NCI-H2081 treated with DMSO at 0.1 percent for 48 hours (cell line): ENCODE measurements at places on chromosomes 1 and 21.

- no peak for DNase-seq
Measured at GRCh38 chr1:202126426-202126825, 3.7 kb downstream of the GPR37L1 start.

DNA sequence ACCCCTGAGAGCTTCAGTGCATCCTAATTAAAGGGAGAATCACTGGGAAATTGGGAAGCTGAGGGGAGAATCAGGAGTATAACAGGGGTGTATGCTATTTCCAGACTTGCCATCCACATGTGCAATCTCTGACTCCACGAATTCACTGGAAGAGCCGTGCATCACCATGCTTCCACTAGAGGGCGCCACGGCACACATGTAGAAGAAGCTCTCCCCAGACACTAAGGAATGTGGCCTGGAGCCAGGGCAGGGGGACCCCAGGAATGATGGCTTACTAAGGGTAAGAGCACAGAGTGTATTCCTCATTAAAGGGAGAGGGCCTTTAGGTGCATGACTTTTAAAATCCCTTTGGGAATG lies 81.5 kb downstream of the ABCA4 start:
- DNase-seq, result no peak

GRCh38 chr1:35580949-35581388 lies 7.9 kb downstream of the TFAP2E start:
- no peak for DNase-seq

- DNase-seq, result no peak
Measured at GRCh38 chr1:234369784-234370183, 3.5 kb upstream of the COA6 start.

DNA sequence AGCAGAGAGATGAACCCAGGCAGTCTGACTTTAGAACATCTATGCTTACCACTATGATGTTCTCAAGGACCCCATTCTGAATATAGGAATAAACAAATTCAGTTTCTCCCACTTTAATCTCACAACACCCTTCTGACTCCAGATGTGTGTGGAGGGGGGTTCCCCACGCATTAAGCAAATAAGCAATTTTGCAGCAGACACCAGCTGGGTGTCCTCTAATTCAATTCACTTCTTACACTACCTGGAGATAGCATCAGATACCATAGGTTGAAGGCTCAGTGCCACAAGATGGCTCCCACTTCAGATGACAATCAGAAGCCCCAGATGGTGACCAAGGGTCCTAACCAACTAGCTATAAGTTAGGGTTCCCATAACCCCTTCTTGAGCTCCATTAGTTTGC lies 30.3 kb upstream of the CEP350 start:
- DNase-seq, result no peak

DNA sequence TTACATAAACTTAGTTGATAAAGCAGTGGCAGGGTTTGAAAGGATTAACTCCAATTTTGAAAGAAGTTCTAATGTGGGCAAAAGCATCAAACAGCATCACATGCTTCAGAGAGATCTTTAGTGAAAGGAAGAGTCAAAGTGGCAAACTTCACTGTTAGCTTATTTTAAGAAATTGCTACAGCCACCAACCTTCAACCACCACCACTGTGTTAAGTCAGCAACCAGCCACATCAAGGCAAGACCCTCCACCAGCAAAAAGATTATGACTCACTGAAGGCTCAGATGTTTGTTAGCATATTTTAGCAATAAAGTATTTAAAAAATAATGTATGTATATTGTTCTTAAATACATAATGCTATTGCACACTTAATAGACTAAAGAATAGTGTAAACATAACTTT lies 21.3 kb upstream of the MAGI3 start:
- no peak for DNase-seq

- DNase-seq, result no peak
Measured at GRCh38 chr1:15916417-15916816, 59.5 kb downstream of the ZBTB17 start.

GRCh38 chr1:40782371-40782956 lies 1.1 kb upstream of the KCNQ4 start:
- DNase-seq, result no peak

DNA sequence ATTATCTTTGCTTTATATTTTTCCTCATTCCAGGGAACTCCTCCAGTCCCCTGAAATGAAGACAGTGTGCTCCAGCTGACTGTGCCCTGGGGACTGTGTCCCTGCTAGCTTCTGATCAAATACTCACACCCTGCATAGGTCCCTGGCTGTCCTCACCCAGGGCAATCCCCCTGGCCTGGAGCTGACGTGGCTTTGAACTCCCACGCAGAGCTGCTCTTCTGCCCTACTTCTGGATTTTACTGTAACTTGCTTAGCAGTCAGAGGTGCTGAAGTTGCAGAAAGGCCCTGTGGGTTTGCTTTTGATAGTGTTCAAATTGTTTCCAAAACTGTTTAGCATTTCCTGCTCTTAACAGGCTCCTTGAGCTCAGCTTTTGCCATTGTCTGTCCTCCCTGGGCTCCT lies 186.5 kb downstream of the FASLG start:
- DNase-seq, result no peak

- no peak for DNase-seq
Measured at GRCh38 chr1:179591592-179592580, at the start of gene TDRD5. Gene TDRD5, plus strand, starts transcription at chr1:179591832. Its CDS starts 784 bp downstream, at chr1:179592616.

DNA sequence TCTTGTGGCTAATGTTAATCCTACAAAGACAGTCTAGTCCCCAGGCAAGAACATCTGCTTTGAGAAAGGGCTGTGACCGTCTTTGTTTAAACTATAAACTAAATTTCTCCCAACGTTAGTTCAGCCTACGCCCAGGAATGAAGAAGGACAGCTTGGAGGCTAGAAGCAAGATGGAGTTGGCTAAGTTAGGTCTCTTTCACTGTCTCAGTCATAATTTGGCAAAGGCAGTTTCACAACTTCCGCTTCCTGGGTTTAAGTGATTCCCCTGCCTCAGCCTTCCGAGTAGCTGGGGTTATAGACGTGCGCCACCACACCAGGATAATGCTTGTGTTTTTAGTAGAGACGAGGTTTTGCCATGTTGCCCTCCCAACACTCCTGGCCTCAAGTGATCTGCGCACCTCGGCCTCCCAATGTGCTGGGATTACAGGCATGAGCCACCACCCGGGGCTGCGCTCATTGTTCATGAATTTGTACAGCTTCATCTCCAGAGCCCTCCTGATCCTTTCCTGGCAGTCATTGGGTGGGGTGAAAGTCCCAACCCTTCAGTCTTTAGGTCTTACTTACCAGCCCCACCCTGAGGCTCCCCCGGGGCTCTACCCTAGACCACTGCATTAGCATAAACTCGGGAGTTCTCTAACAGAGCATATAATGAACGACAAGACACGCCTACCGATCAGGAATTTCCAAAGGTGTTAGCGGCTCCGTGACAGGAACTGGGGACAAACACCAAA lies 4.9 kb upstream of the MASP2 start:
- DNase-seq, result no peak

GRCh38 chr1:116899529-116899928 lies 10.2 kb upstream of the PTGFRN start:
- DNase-seq, result no peak

DNA sequence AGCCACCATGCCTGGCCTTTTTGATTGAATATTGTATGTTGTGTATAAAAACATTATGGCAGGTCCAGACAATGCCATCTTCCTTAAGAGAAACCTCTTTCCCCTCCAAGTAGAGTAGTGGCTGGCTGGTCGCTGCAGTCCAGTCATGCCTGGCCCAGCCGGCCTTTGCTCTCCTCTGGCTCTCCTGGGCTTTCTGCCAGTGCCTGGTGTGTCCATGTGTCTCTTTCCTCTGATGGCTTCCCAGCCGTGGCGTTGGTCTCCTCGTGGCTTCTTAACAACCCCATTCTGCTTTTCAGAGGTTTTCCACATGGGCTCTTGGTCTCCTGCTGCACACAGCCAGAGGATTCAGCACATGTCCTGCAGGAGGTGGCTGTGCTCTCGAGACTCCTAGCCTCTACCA lies 58.7 kb downstream of the DIP2A start:
- DNase-seq, result no peak

- DNase-seq, result no peak
Measured at GRCh38 chr1:93078638-93078985, 471 bp upstream of the MTF2 start.

DNA sequence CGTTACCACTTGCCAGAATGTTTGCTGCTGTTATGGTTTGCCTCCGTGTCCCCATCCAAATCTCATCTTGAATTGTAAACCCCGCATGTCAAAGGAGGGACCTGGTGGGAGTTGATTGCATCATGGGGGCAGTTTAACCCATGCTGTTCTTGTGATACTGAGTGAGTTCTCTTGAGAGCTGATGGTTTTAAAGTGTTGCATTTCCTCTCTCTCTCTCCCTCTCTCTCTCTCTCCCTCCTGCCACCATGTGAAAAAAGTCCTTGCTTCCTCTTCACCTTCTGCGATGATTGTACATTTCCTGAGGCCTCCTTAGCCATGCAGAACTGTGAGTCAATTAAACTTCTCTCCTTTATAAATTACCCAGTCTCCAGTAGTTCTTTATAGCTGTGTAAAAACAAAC lies 44.4 kb downstream of the CFHR5 start:
- DNase-seq, result no peak

GRCh38 chr1:179575497-179576314 lies at the start of gene NPHS2:
Gene NPHS2, minus strand, starts transcription at chr1:179575948. Its CDS starts 84 bp downstream, at chr1:179575864.
- DNase-seq, result no peak

GRCh38 chr1:246907472-246907871 lies 24.3 kb downstream of the AHCTF1 start:
- no peak for DNase-seq
